ENCODE measurements at places on chromosomes 11 and 22.

- DNase-seq: no peak
These were observed 41.7 kb upstream of the MUC15 start for GRCh38 chr11:26613759-26614158.

DNA sequence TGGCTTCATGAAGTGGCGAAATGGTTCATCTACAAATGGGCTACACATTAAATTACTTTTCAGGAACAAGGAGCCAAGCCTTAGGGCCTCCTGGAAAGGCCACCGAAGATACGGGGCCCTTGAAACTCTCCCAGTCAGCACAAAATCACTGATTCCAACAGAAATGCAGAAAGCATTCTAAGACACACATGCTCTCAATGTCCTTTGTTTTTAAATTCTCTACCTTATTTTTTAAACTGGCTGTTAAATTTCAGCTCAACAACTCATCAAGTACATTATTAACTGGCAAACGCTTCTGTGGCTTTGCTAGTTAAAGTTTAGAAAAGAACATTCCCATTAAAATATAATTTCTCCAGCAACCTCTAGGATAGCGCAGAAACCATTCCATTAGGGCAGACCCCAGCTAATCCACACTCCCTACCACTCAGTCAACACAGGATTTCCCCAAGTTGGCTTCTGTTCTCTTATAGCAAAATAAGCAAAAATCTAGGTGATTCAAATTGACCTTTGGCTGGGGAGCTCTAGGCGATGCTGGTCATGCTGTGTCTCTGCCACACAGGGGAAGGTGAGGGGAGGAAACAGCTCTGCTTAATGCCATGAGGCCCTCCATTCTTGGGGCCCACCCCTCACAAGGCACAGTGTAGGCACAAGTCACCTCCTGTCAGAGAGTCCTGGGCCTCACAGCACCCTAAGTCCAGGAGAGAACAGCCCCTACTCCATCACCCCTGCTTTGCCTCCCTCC is 47.1 kb downstream of the PLEKHA7 start:
- DNase-seq: no peak

GRCh38 chr11:71078482-71078881 is 173.9 kb downstream of the SHANK2 start:
- no peak for DNase-seq

GRCh38 chr22:33438273-33438672 is 380.1 kb upstream of the SYN3 start:
- no peak for DNase-seq

DNA sequence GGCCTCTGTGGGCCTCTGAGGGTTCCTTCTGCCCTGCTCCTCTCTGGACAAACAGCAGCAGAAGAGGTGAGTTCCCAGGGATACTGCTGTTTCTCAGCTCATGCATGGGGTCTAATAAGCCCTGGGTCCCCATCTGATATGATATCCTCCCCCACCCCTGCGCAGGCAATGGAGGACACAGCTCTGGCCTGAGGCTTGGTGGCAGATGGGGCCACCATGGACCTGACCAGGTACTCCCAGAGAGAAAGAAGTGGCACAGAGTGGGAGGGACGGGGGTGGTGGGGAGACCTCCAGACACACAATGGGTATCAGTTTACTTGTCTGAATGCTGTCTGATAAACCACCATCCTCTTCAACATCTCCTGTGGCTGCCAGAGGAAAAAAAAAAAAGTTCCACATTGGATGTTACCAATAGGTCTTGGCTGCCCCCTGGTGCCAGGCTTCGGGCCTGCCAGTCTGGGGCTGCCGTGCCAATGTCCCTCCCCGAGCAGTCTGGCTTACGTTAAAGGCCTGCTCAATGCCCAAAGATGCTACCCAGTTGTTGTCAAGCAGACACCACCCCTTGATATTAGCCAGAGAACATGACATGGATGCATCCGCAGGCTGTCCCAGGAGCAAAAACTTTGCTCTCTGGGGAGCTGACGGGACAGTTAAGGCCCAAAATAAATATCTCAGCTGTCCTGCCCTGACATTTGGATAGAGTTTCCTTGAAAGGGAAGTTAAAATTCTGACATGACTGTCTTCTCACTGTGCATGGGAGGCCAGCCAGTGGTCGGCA is 27.9 kb upstream of the ABCC8 start:
- DNase-seq: no peak

DNA sequence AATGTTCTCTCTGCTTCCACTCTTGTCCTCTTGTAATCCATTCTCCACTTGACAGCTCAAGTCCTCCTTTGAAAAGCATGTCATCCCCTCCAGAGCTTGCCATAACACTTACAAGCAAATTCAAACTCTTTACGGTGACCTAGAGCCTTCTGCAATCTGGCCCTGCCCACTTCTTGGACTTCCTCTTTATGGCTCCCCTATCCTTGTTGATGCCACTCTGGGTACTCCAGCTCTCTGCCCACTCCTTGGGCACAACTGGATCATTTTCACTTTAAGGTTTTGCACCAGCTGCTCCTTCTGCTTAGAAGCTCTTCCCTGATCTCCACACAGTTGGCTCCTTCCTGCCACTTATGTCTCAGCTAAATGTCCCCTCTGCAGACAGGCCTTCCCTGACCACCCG is 217.9 kb downstream of the DSCAML1 start:
- no peak for DNase-seq

- no peak for DNase-seq
These were observed 93.2 kb downstream of the LDLRAD3 start for GRCh38 chr11:36037031-36037430.

Measured in left renal pelvis (tissue), 4 donors.